GM04503 (cell line): ENCODE measurements at places on chromosomes 7 and 10.

DNA sequence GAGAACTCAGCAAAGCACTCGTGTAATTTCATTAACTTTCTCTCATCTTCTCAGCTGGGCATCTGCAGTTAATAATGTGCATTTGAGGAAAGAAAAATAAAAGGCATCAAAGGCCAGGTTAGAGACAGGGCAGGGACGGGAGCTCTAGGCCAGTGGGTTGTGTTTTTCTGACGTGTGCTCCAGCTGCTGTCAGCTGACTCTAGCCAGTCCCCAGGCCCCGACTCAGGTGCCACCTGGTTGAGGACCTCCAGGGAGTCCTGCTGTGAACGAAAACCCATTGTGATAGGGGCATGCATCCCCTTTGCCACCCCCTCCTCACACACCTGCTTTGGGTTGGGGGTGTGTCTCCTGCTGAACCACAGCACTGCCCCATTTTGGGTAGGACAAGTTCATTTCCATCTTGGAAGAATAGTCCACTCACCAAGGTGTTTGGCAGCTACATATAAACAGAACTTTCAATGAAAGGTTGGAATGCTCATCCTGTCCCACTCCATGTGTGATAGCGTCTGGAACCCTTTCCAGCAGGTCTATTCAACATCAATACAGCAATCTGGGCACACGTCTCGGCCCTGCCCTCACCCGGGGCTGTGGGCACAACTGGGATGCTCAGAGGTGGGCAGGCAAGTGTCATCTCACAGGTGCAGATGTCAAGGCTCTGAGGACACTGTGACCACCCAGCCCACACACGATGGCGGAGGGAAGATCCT, 146.1 kb upstream of the FAM20C start:
- no peak for DNase-seq

DNA sequence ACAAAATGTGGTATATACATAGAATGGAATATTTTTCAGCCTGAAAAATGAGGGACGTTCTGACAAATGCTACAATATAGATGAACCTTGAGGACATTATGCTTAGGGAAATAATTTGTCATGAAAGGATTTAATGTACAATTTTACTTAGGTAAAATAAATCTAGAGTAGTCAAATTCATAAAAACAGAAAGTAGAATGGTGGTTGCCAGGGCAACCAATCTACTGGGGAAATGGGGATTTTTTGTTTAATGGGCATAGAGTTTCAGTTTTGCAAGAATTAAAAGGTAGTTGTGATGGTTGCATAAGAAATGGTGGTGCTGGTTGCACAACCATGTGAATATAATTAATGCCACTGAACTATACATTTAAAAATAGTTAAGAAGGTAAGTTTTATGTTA, 296.0 kb upstream of the SP4 start:
- DNase-seq, result no peak

DNA sequence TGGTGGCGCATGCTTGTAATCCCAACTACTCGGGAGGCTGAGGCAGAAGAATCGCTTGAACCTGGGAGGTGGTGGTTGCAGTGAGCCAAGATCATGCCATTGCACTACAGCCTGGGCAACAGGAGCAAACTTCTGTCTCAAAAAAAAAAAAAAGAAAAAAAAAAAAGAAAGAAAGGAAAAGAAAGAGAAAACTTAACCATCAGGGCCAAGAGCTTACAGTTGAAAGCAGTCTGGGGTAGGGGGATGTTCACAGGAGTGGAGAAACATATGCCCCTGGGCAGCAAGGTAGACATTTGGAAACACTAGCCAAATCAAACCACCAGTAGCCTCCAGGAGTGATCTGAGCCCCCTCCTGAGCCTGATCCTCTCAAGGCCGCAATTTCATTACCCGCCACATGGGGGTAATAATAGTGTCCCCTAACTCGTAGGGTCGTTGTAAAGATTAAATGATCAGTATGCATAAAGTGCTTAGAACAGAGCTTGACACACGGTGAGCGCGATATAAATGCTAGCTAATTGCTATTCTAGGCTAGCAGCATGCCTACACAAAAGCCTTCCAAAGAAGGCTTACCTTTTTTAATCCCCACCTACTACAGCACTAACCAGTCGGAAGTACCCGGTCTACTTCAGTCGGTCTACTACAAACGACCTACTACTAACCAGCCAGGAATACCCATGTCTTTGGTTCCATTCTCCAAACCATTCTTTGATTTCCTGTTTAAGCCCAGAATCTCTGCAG, 274.3 kb upstream of the NEBL start:
- no peak for DNase-seq

- DNase-seq, result no peak
Observed at GRCh38 chr7:117901089-117901797, 28.0 kb upstream of the CTTNBP2 start.

DNA sequence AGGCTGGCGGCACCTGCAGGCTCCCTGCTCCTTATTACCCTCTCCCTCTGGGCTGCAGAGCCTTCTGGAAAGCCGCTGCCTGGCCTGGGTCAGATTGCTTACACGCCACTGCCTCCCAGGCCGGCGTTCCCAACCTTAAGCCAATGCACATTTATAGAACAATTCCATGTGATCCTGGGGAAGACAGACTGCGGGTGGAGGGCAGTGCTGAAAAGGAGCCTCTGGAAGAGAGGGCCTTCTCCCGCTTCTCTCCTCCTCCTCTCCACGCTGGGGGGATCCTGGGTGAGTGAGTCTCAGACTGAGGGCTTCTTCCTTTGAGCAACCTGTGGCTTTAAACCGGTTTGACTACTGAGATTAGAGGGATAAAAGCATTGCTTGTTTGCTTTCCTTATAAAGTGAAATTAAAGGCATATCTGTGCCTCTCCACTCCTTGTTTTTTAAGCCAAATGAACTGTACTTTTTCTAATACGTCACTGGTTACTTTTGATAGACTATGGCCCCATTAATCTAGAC, 5.5 kb downstream of the TACC2 start:
- no peak for DNase-seq

DNA sequence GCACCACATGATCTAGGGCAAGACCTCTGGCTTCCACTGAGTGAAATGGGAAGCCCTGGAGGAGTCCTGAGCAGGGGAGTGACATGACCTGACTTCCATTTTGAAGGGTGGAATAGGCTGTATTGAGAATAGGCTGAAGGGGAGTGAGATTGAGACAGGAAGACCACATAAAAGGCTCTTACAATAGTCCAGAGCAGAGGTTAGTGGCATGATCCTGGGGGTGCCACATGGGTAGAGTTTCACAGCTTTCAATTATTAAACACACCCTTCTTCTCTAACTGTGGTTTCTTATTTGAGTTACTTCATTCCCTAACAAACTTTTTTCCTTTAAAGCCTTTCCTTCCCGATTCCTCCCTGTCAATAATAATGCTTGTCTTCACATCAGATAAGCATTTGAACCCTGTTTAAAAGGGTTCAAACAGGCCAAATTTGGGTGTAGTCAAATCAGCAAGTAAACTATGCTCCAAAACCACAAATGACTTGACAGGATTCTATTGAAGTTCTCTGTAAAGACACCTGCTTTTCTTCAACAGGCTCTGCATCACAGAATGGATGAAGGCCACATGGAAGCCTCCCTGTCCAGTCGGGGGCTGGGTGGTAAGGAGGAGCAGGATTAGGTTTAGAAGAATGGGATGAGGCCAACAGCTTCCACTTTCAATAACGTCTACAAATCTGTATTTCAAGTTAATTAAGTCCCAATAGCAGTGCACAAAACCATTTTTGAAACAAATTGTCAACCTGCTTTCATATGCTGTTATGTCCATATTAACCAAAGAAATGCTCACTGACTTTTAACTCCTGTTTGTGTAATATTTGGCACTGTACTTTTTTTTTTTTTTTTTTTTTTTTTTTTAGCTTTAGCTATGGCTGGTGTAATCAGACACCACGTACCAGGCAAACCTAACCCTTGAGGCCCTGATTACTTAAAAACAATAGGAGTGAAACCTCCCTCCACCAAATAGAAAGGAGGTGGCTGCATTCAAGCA, 131.9 kb downstream of the NRCAM start:
- DNase-seq, result no peak

DNA sequence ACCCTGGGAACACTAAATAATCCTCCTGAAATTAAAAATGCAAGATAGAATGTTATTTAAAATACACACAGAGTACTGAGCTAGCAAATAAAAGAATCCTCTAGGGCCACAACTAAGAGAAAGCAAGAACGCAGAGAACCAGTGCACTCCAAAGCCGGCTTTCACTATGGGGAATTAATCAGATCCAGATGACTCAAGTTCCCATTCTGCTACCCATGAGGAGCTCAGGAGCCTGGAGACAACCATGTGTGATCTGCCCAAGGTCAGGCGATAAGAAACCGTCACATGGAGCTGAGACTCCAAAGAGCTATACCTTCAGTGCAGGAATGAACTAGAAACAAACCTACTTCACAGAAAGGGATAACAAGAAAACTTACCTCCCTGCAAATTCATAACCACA, 19.5 kb upstream of the CYREN start:
- no peak for DNase-seq

DNA sequence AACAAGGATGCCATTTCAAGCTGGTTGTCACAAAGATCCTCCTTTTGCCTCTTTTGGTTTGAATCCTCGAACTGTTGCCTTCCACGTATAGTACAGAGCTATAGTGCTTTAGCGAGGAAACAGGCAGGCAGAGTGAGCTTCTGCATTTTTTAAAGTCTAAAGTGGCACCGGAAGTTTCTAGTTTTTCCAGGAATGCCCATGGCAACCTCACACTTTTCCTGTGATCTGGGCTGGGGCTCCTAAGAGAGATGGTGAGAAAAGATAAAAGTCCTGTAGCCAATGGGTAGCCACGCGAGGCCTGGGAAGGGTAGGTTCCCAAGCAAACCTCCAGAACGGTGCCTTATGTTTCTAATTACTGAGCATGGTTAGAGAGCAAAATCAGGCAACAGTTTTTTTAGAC, 76.7 kb downstream of the CALD1 start:
- DNase-seq, result no peak
